Stimulated activated CD4-positive, alpha-beta T cell treated with anti-CD3 and anti-CD28 coated beads, Interleukin-15, amount 100 ng/mL, for 1 hour (primary cell): ENCODE measurements at places on chromosomes 3 and 15.

GRCh38 chr3:13015286-13016082, 57.7 kb downstream of the IQSEC1 start:
- DNase-seq: no peak

DNA sequence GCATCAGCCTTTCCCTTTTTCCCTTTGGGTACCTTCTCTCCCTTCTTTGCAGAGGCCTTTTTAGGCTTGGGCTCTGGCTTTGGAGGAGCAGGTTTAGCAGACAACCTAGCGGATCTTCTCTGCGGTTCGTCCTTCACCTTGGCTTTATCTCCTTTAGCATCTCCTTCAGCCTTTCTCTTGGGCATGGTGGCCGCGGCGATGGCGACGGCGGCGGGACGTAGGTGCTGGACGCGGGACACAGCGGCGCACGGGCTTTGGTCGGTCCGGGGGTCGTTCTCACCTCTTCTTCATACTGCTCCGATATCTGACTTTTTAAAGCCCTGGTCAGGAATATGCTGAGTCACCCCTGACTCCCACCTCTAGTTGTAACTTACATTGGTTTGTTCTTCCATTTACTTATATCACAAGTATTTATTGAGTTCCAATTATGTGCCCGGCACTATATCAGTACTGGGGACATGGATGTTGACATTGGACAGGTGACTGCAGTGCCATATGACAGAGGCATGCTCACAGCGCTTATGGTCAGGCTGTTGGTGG, 43.1 kb upstream of the SH3BP5 start:
- no peak for DNase-seq

DNA sequence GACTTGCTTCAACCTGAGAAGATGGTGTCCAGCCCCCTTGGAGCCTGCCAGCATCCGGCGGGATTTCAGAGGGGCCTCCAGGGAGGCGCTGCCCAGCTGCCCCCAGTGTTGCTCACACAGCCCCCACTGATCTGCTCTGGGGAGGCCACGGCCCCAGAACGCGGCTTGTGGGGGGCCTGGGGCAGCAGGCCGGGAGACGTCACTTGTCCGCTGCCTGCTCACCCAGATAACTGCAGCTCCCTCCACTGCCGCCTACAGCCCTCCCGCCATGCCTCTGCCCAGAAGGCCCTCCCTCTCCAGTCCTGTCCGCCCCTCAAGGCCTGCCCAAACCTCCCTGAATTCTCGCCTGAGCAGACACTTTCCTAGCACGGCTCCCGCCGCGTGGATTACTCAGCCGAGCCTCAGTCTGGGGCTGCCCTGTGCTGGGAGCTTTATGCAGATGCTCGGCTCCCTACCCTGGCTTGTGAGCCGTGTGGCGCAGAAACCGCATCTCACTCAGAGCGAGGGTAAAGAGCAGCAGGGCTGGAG, 17.2 kb upstream of the ADIPOQ start:
- DNase-seq: no peak

GRCh38 chr3:31728403-31728802, 195.7 kb downstream of the STT3B start:
- no peak for DNase-seq

DNA sequence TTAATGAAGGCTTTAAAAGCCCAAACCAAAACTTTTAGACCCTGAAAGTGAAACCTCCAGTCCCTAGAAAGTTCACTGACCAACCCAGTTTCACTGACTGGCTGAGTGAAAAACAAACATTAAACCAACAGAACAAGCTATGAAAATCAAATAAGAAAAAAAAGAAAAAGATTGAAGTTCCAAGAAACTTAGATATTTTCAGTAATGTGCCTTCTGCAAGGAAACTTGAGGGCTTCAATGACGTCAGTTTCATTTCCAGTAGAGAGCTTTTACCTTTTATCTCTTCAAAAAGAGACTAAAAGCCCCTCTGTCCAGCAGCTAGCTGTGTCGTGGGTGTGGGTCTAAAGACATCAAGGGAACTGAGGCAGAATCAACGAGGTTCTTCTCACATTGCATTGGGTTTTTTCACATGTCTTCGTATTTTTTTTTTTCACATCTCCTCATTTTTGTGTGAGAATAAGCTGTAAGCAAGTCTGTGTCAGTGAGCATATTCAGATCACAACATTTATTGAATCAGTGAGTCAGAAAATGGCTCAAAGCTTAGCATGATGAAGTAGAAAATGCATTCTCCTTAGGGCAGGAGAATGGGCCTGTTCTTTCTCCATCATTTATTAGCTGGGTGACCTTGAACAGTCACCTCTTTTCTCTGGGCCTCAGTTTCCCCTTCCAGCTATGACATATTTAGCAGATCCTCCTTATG, 54.8 kb upstream of the BCL6 start:
- no peak for DNase-seq

DNA sequence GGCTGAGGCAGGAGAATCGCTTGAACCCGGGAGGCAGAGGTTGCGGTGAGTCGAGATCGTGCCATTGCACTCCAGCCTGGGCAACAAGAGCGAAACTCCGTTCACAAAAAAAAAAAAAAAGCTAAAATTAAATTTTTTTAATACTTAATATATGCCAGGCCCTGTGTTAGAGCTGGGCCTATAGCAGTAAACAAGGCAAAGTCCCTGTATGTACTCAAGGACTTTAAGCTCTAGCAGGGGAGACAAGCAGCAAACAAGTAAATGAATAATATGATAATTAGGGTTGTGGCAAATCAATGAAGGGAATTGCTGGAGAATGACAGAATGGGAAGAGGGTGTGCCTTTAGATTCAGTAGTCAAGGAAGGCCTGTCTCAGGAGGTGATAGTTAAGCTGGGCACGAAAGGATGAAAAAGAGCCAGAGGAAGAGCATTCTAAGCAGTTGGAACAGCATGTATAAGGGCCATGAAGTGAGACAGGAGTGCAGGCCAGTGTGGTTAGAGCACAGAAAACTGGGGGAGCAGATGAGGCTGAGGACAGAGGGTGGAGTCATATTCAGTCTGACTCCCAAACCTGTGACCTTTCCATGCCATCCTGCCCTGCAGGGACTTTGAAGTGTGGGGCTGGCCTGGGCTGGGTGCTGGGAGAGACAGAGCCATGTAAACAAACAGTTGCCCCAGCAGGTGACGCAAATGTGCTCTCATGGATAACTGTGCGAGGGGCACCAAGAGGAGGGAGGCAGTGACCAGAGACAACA, 6.6 kb upstream of the RAF1 start:
- DNase-seq: no peak

DNA sequence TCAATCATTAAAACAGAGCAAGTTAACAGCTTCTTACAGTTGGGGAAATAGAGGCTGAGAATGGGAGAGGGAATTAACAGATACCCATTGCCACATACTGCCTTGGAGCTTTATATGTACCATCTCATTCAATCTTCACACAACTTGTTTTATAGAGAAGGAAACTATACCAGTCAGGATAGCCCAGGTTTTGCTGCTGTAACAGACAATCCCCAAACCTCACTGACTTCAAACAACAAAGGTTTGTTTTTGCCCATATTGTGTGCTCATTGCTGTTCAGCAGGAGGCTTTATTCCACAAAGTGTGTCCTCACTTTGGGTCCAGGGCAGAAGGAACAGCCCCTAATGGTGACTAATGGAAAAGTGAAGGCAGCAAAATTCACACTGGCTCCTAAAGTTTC, 59.2 kb downstream of the SPSB4 start:
- no peak for DNase-seq

GRCh38 chr3:71087143-71088018, 496.1 kb downstream of the FOXP1 start:
- DNase-seq: no peak

DNA sequence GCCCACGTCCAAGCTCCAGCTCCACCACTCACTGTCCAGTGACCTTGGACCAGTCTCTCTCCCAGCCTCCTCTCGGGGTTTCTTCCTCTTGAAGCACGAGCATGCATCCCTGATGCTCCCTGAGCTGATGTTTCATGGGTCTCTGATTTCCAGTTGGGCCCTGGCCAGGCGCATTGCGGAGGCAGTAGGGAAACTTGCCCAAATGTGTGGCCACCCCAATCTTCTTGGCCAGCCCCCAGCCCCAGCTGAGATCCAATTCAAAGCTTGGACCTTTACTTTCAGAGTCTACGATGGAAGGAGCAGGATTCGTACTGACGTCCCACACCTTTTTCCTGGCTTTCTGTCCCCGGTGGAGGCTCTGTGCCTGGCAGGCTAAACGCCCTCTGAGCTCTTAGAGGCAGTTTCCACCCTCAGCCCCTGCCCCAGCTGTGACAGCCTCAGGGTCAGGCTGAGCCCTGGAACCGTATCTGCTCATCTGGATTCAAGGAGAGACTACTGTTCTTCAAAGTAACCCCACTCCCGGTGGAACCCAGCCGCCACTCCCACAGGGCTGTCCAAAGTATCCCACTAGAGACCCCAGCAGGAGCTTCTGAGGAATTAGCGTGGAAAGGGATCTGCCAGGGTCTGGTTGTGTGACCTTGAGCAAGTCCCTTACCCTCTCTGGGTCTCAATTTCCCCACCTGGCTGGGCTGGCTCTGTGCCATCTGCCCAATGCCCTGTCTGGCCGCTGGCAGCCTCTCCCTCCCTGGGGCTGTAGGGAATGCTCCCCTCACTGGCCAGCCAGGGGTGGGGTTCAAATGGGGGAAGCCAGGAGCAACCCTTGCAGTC, 37.4 kb downstream of the CPN2 start:
- no peak for DNase-seq

DNA sequence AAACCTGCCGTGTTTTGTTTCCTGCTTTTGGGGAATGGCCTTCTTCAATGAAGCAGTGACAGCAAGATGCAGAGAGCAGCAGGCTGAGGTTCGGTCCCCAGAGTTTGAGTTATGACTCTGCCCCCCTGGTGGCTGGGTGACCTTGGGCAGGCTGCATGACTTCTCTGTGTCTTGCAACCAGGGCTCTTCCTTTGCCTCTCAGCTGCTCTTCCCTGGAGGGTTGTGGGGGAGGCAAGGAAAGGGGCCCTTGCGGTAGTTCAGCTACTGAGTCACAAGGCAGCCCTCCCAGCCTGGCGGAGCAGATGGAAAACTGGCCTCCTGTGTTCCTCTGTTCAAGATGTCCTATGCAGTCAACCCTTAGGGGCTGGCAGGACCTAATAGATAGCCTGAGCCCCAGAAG, 17.1 kb downstream of the CTXND1 start:
- no peak for DNase-seq

DNA sequence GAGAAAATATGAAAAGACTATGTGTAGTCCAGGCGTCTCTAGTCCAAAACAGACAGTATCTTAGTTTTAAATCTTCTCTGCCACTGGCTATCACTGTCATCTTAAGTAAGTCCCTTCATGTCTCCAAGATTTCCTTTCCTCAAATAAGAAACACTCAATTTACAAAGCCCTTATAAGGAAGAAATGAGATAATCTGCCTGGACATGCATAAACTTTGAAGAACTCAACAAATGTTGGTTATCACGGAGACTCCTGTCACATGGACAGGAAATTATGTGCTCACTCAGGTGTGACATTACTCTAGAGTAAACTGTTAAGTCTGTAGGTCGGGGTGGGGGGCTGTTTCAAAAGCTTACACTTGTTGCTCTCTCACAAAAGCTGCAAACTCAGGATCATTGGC, 91.9 kb downstream of the IMPG2 start:
- no peak for DNase-seq

DNA sequence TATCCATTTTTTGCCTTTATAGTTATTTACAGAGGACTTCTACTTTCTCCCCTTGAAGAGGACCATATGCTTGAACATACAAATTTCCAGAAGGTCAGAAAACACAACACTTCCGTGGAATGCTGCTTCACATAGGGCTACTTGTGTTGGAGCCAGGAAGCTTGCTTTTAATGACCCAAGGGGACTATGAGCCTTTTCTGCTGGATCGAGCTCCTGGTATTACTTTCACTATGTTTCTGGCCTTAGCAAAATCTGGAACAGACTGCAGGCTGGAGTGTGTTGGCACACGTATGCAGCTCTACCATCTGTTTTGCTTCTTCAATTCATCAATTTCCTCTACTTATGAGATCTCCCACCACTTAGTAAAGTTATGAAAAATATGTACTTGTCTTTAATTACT, 69.3 kb upstream of the CBLB start:
- DNase-seq: no peak

DNA sequence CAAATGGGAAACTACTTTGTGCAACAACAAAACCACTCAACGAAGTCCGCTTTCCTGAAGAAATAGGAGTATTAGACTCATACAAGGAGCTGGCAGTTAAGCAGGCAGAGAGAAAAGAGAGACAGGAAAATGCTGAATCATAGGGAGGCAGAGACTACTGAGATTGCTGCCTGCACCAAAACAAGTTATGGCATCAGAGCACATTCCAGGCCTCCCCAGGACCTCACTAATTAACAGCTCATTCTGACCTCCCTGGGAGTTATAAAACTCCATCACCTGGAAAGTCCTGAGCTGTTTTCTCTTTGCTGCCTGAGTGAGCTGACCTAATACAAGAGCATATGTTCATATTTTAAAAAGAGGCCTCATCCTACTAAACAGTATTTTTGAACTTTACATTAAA, 741.0 kb downstream of the MCTP2 start:
- no peak for DNase-seq

DNA sequence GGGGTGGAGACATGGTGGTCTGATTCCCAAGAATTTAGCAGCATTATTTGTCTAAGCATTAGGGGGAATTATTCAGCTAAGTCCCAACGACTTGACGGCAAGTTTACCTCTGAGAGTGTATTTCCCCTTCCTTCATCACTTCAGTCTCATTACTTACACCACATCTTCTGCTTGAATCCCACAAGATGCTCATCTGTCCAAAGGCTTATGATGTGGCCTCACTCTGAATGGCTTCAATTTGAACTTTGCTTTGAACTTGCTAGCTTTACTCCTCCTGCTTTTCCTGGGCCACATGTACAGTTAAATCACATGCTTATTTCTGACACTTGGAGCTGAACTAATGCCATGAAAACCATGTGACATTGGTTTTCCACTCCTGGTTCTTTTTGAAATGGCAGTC, 231.3 kb upstream of the SATB1 start:
- no peak for DNase-seq

GRCh38 chr3:130374908-130375307, 29.4 kb downstream of the COL6A5 start:
- no peak for DNase-seq

DNA sequence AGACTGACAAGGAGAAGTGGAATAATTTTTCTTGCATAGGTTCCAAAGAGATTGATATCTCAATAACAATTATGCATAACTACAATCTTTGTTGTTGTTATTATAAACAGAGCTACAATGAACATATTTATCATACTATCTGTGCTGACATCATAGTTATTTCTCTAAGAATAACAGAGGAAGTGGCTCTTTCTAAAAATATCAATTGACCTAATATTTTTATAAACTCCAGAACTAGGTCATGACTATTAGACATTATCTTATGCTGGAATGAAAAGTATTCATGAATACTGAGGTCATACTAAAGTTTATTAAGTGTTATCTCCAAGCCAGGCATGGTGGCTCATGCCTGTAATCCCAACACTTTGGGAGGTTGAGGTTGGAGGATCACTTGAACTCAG, 114.1 kb downstream of the DCLK3 start:
- DNase-seq: no peak

DNA sequence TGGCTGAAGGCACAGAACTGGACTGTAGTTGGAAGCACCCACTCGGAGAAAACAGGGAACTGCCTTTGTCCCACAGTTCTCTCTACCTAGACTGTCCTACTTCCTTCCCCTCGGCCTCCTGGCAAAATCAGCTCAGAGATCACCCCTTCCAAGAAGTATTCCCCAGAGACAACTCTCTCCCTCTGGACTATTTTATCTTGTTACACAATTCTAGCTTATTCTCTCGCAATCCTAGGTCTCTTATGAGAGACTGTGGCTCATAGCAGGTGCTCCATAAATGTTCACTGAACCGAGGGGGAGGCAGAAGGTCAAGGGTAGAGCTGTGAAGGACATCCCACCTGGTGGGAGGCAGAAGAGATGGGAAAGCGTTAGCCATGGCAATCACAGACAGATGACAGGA, 10.6 kb downstream of the HEG1 start:
- DNase-seq: no peak

GRCh38 chr15:89985111-89985510, 16.0 kb upstream of the ZNF710 start:
- no peak for DNase-seq
